Memory B cell (primary cell): ENCODE measurements at places on chromosomes 1 and 21.

DNA sequence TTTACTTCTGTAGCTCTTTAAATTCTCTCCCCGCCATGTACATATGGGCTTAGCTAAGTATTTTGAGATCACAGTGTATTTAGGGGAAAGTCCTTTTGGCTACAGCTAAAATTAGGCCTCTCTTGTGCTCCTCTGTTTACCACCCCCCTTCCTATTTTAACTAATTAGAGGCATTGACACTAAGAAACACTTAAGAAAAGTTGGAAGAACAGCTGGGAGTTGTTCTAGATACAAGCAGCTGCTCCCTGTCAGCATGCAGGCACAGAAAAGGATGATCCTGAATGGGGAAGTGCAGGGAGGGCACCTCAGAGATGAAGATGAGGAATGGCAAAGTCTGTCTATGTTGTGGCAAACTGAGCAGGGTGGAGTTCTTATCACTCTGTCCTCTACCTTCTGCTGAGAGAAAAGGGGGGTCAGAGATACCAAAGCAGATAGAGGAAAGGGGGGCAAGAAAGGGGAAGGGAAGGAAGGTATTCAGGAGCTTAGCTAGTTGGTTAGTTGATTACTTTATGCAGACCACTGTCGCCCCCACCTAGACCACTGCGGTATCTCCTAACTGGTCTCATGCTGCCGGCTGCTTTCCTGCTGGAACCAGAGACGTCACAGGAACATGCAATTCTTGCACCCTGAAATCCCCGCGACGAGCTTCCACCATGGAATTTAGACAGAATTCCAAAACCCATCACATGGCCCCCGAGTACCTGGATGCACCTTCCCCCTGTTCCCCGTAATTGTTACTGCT, 82.4 kb upstream of the HOOK1 start:
- no peaks in the 10 kb centered on the region for H3K27me3 ChIP-seq
- peaks cover 3% of the 10 kb centered on the region for H3K4me1 ChIP-seq
- peaks cover 33% of the 10 kb centered on the region for H3K36me3 ChIP-seq

DNA sequence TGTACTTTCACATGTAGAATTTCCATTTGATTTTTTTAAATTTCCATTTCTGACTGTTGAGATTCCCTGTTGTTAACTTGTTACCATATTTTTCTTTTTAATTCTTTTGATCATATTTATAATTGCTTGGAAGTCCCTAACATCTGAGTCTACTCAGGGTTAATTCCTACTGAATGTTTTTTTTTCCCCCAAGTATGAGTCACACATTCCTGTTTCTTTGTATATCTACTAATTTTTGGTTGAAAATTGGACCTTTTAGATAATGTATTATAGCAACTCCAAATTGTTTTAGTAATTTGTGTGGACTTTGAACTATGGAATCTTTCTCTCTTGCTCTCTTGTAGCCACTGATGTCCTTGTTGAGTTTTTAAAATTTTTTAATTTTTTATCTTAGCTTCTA, 54.6 kb downstream of the STXBP3 start:
- peaks cover 36% of the 10 kb centered on the region for H3K36me3 ChIP-seq
- no peaks in the 10 kb centered on the region for H3K27me3 ChIP-seq
- H3K4me1 ChIP-seq = no peaks in the 10 kb centered on the region
- H3K4me3 ChIP-seq = no peak overlapping the region
- H3K27ac ChIP-seq = no peak overlapping the region
- DNase-seq = no peak

- H3K36me3 ChIP-seq = peaks cover 31% of the 10 kb centered on the region
- no peak overlapping the region for H3K4me3 ChIP-seq
- H3K27ac ChIP-seq = no peak overlapping the region
- peaks cover 11% of the 10 kb centered on the region for H3K4me1 ChIP-seq
- DNase-seq = no peak
Measured at GRCh38 chr1:10078494-10078893, 45.7 kb downstream of the UBE4B start.

GRCh38 chr1:187842406-187843165, 1013.8 kb downstream of the PLA2G4A start:
- no peaks in the 10 kb centered on the region for H3K4me1 ChIP-seq
- no peaks in the 10 kb centered on the region for H3K27me3 ChIP-seq
- no peak for DNase-seq
- no peak overlapping the region for H3K4me3 ChIP-seq
- no peak overlapping the region for H3K27ac ChIP-seq
- H3K36me3 ChIP-seq = no peaks in the 10 kb centered on the region

GRCh38 chr1:11629184-11630016, 24.8 kb downstream of the FBXO2 start:
- H3K27me3 ChIP-seq = peaks cover 20% of the 10 kb centered on the region
- no peak overlapping the region for H3K27ac ChIP-seq
- H3K4me1 ChIP-seq = peaks cover 11% of the 10 kb centered on the region
- no peak overlapping the region for H3K4me3 ChIP-seq

GRCh38 chr1:156135930-156136871, 17.2 kb upstream of the SEMA4A start:
- H3K36me3 ChIP-seq = peaks cover 3% of the 10 kb centered on the region
- peaks cover 1% of the 10 kb centered on the region for H3K27me3 ChIP-seq
- no peak overlapping the region for H3K4me3 ChIP-seq
- peak overlapping the region; percentile 66 for H3K27ac ChIP-seq

- no peak overlapping the region for H3K4me3 ChIP-seq
- H3K27ac ChIP-seq = no peak overlapping the region
- no peaks in the 10 kb centered on the region for H3K36me3 ChIP-seq
- no peak for DNase-seq
- H3K4me1 ChIP-seq = peaks cover 16% of the 10 kb centered on the region
- H3K27me3 ChIP-seq = peaks cover 25% of the 10 kb centered on the region
Measured at GRCh38 chr1:20358761-20359263, 68.1 kb downstream of the VWA5B1 start.

GRCh38 chr1:3700631-3701030, 48.3 kb downstream of the TP73 start:
- no peaks in the 10 kb centered on the region for H3K36me3 ChIP-seq
- no peak overlapping the region for H3K27ac ChIP-seq
- H3K4me3 ChIP-seq = no peak overlapping the region
- no peak for DNase-seq
- H3K27me3 ChIP-seq = peaks cover 14% of the 10 kb centered on the region

DNA sequence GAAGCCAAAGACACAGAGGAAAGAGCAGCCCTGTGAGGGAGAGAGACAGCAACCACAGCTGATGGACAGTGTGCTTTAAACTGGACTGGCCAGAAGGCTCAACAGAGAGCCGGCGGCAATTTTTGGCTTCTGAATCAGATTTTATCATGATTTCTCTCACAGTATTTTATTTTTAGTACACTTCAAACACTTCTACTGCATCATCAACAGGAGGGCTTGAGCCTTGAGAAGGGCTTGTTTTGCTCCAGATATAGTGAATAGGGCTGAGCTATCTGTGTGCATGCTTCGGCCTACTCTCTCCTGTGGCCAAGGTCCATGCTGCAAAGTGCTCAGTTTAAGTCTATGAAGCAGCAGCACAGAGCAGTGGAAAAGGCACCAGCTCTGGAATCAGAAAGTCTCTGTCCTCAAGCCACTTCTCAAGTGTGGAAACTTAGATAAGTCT, 33.3 kb downstream of the ADCY10 start:
- no peaks in the 10 kb centered on the region for H3K36me3 ChIP-seq
- no peaks in the 10 kb centered on the region for H3K4me1 ChIP-seq
- DNase-seq = no peak
- peaks cover 6% of the 10 kb centered on the region for H3K27me3 ChIP-seq

DNA sequence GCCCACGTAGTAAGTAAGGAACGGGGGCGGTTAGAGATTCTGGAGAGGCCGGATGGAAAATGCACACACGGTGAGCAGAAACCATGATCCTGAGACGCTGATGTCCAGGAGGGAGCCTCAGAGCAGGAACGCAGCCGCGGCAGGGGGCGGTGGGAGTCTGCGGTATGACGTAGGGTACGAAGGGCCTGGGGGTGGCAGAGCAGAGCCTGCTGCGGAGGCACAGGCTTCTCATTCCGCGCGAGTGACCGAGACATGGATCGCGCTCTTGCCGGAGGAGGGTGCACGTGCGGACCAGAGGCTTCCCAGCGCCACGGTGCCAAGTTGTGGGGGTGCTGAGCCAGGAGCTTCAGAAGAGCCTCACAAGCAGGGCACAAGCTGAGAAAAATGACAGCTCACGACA, 176.2 kb downstream of the KIF26B start:
- no peak for DNase-seq
- no peaks in the 10 kb centered on the region for H3K36me3 ChIP-seq
- peaks cover 9% of the 10 kb centered on the region for H3K27me3 ChIP-seq
- H3K4me3 ChIP-seq = no peak overlapping the region
- H3K4me1 ChIP-seq = no peaks in the 10 kb centered on the region
- no peak overlapping the region for H3K27ac ChIP-seq

GRCh38 chr1:199898654-199899053, 128.9 kb upstream of the NR5A2 start:
- DNase-seq = no peak
- H3K4me3 ChIP-seq = no peak overlapping the region
- H3K36me3 ChIP-seq = no peaks in the 10 kb centered on the region
- H3K27me3 ChIP-seq = peaks cover 8% of the 10 kb centered on the region
